ENCODE measurements at places on chromosomes 2 and 18.

DNA sequence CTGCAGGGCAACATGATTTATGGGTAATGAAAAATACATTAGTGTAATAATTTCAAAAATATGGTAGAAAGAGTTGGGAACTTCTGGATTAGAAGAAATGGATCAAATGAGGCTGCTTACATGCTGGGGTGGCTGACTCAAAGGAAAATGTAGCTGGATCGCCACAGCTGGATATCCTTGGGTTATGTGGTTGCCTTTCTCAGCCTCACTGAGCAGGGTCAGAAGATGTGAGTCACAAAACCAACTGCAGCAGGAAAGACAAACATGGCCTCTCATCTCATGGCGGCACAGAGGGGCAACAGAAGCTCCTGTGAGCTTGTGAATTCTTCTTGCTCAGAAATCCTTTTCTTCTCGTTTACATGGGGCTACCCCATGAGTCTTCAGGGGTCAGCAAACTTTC is 317.1 kb upstream of the SPRED2 start:
- no peak for DNase-seq

DNA sequence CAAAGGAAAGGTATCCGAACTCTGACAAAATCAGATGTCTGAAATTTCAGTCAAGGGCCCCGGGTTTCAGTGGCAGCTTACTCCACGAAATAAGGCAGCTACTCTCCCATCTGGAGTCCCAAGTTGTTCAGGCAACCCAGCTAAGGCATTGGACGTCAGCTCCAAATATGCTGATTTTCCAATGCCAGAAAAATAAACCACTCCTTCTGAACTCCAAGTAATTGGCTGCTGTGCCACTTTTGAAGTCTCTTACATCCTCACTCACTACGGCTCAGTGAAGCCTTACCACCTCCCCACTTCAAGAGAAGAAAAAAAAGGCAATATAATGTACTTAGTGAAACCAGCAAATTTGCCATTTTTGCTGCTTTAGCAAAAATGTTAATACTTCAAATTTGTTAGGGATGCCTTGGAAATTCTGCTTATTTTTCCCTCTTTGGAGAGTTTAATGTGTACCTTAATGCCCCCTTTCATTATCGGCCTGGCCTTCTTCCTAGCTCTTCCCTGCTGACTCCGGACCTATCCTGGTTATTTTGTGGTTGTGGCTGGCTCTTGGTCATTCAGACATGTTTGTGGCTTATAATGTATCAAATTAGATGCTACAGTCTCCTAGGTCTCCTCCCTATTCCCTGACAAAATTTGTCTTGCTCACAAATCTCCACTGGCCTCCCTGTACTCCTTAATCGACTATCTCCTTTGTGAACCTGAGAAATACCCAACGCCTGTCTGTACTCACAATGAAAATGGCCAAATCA is 589.2 kb upstream of the ZEB2 start:
- no peak for DNase-seq

GRCh38 chr2:97983134-97983533 is 12.6 kb downstream of the TMEM131 start:
- no peak for DNase-seq

DNA sequence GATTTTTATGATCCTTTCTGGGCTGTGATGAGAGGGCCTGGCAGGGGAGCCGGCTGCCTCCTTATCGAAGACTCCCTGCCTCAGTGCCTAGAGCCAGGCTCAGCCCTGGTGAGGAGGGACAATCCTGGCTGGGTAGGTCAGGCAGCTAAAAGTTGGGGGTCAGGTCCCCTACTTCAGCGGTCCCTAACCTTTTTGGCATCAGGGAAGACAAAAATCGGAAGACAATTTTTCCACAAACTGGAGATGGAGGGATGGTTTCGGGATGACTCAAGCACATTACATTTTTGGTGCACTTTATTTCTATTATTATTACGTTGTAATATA is 53.1 kb downstream of the HS1BP3 start:
- no peak for DNase-seq

GRCh38 chr2:231297108-231297908 is 98.2 kb upstream of the B3GNT7 start:
- DNase-seq: peak; percentile 75

- DNase-seq: no peak
Observed at GRCh38 chr2:127909019-127909418, 23.3 kb upstream of the AMMECR1L start.

DNA sequence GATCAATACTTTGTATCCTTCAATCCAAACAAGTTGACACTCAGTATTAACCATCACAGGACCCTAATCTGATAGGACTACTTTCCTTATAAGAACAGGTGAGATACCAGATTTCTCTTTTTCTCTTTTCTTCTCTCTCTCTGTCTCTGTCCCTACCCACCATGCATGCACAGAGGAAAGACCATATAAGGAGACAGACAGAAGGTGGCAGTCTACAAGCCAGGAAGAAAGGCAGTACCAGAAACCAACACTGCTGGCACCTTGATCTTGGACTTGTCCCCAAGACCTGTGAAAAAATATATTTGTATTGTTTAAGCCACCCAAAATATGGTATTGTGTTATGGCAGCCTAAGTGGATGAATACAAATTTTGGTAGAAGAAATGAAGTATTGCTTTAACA is 156.2 kb upstream of the KCNH7 start:
- no peak for DNase-seq

DNA sequence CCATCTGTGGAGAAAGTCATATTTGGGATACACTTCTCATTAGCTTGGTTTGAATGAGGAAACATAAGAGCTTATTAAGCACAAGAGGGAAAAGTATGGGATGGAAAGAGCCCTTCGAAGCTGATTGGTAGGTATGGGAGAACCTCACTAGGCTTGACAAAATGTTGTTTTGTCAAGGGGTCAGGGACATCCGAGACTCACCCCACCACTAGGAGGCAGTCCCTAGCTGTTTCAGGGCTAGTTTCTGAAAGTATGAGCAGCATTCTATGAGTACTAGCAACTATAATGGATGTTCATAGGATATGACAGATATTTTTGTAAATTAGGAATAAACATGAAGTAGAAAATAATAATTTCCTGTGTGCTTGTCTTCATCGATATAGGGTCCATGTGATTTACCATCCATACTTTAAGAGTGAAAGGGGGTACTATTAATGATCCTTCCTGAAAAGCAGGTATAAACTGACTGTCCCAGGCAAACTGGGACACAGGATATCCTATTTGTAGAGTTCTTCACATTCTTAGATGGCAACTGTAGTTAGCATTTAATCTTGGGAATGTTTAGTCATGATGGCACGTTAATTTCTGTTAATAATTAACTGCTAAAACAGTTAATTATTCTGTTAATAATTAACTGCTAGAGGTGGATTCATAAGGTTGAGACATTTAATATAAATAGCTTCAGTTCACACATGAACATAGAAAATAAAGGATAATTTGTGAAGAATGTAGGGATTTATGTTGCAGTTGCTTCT is 28.4 kb downstream of the OTX1 start:
- no peak for DNase-seq

- no peak for DNase-seq
Observed at GRCh38 chr2:4973973-4974372, 718.2 kb upstream of the SOX11 start.

- no peak for DNase-seq
Observed at GRCh38 chr2:160105366-160105765, 43.0 kb upstream of the PLA2R1 start.

- DNase-seq: no peak
Observed at GRCh38 chr2:132953771-132954170, 283.8 kb upstream of the LYPD1 start.

DNA sequence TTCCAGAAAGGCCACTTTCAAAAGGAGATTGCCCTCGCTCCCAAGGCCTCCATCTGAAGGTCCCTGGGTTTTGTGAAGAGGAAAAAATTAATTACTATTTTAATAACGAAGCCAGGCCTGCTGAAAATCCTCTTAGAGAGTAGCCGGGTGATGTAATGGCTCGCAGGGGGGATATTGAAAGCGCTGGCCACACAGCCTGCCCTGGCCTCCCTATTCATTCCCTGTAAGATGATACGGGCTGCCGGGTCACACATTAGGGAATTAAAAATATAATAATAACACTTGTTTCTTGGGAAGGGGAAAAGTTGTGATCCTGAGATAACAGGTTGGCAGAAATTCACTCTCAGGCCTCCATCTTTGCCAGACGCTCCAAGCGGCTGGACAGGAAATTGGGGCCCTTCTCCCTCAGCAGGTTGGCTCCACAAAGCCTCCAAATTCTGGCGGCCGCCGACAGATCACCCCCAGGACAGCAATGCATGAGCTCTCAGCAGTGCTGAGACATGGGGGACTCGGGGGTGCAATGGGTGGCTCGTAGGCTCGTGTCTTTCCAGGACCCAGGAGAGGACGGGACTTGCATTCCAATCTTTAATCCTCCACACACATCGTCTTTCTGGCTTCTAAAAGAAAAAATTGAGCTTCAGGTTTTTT is 299.9 kb upstream of the SALL3 start:
- DNase-seq: no peak

DNA sequence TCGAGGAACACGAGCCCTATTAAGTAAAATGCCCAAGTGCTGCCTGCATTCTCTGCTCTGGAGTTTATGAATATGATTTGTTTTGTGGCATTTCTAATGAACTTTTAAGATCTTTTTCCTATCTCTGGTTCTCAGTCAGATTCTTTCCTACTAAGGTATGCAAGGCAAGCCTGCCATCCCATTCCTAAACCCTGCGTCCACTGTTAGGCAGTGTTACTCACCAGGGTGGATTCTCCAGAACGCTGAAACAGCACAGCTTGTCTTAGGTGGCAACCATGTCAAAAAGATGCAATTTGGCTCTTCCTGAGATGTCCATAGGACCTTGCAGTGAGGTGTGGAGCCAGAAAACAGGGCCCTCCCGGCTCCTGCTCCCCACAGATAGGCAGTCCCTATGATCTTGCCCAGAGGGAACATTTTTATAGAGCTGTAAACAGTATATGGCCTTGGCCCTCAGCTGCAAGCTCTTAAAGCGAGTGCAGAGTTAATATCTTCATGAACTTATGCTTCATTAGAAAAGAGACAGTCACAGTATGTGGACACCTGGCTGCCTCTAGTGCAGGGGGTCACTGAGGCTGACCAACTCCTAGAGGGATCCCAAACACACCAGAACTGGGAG is 84.4 kb downstream of the TPGS2 start:
- no peak for DNase-seq

DNA sequence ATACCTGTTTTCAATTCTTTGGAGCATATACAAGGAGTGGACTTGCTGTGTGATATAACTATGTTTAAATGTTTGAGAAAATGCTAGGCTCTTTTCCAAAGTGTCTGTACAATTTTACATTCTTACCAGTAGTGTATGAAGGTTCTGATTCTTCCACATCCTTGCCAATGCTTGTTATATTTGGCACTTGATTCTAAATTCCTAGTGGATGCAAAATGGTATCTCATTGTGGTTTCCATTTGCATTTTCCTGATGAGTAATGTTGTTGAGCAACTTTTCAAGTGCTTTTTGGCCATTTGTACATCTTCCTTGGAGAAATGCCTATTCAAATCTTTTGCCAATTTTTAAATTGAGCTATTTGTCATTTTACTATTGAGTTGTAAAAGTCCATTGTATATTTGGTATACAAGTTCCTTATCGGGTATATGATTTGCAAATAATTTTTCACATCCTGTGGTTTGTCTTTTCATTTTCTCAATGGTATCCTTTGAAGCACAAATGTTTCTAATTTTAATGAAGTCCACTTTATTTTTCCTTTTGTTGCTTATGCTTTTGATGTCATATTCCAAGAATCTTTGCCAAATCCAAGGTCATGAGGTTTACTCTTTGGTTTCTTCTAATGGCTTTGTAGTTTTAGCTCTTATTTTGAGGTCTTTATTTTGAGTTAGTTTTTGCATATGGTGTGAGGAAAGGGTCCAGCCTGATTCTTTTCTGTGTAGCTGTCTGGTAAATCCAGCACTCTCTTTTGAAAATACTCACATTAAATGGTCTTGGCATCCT is 33.2 kb upstream of the CWC22 start:
- no peak for DNase-seq

- DNase-seq: no peak
Observed at GRCh38 chr18:40855661-40856060, 1099.4 kb upstream of the PIK3C3 start.

GRCh38 chr18:12076424-12077140 is 17.1 kb upstream of the ANKRD62 start:
- peak; percentile 52 for DNase-seq

GRCh38 chr2:117958186-117958585 is 55.7 kb downstream of the CCDC93 start:
- no peak for DNase-seq

GRCh38 chr18:48191494-48191893 is 217.7 kb downstream of the ZBTB7C start:
- no peak for DNase-seq

DNA sequence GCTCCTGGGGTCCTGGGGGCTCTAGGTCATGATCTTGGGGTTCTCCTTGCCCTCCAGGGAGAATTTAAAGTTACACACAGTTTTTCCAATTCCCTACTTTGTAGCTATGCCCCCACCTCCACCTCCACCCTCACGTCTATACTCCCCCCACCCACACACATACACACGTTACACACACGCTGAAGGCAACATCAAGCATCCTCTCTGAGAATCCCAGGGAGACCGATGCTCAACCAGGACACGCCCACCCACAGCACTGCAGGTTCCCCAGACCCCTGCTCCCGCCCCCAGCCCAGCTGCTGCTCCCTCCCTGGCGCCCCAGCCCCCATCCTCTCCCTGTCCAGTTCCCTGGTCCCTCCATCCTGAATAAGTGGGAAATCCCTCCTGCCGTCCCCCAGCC is 6.4 kb upstream of the TNS1 start:
- DNase-seq: no peak

GRCh38 chr2:17252258-17252657 is 266.0 kb downstream of the RAD51AP2 start:
- no peak for DNase-seq

GRCh38 chr2:128526455-128526976 is 207.8 kb upstream of the HS6ST1 start:
- no peak for DNase-seq

DNA sequence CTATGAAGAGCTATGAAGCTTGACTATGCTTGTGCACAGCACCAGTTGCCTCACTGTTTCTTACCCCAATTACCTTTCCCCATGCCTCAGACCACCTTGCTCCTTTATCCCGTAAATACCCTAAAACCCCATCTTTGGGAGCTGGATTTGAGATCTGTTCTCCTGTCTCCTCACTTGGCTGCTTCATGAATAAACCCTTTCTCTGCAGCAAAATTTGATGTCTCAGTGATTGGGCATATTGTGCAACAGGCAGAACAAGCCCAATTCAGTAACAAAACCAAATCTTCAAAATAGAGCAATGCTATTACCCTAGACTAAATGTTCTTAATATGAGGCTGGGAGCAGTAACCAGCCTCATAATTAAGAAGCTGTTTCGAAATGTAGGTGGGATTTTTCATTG is 3.5 kb upstream of the SSB start:
- no peak for DNase-seq

DNA sequence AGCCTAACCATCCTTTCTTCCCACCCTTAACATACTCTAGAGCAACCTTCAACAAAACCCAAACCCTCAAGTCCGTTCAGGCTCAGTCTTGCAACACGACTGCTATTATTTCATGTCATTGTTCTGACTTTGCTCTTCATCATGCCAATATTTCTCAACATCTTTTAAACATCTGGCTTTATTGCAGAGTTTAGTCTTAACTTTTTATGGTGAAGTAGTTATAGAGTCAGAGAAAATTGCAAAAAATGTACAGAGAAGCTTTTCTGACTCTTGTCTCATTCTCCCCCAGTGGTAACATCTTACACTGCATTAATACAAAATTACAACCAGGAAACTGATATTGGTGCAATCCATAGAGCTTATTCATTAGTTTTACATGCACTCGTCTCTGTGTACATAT is 3.9 kb downstream of the MARCO start:
- no peak for DNase-seq
